ENCODE measurements at places on chromosomes 1 and 21.

- no peak for DNase-seq
These were observed at the start of gene RGS18 for GRCh38 chr1:192158181-192158580. TSS of gene RGS18 (plus strand) at chr1:192158462. CDS start at chr1:192158638, 176 bp downstream.

DNA sequence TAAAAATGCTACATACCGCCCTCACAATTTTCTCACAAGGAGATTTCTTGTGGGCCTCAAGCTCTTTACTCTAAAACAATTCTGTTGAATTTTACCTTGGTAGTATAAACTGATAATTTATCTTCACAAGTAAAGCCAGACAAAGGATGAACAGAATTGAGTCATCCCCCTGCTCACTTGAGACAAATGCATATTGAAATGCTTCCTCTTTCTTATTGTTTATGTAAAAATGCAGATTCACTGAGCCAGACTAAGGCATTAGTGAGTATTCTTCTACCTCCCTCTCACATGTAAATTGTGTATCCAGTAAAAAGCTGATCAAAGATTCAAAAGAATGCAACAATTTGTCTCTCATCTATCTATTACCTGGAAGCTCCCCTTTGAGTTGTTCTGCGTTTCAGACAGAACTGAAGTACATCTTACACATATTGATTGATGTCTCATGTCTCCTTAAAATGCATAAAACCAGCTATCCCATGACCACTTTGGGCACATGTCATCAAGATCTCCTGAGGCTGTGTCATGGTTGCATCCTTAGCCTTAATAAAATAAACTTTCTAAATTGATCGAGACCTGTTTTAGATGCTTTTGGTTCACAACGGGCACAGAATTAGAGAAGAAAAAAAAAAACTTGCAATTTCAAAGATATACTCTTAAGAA lies 743.1 kb upstream of the B3GALT2 start:
- DNase-seq: no peak

GRCh38 chr1:108055387-108055786 lies 90.4 kb upstream of the VAV3 start:
- no peak for DNase-seq

- no peak for DNase-seq
These were observed 166.7 kb downstream of the MIS18A start for GRCh38 chr21:32112195-32112594.

DNA sequence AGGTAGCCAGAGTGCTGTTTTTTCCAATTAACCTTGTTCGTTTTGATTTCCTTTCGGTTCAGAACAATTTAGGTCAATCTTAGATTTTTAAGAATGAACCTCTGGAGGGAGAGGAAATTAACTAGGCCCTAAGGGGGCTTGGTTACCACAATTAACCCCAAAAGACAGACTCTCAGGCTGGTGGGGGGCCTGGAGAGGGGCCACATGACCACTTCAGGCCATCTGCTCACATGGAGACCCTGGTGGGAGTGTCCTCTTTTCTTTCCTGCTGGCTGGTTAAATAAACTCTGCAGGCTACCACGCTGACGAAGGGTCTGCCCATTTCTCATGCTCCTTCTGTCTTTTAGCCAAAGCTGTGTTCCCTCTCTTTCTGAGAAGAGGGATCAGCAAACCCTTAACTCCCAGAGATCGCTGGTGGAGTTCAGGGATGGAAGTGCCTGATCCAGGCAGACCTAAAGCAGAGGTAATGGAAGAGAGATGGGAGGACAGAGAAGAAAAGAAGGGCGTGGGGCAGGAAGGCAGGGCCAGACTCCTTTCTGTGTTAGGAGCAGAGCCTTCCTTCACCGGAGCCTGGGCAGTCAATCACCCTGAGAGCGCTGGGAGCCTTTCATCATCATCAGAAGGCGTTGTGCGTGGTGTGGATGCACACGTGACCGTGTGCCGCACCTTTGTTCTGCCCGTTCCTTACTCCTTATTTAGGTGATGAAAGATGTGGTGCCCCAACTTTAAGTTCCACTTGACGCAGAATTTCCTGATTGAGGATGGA lies 58.5 kb downstream of the KIF26B start:
- no peak for DNase-seq

- DNase-seq: no peak
These were observed 9.0 kb downstream of the NSL1 start for GRCh38 chr1:212782422-212783154.

DNA sequence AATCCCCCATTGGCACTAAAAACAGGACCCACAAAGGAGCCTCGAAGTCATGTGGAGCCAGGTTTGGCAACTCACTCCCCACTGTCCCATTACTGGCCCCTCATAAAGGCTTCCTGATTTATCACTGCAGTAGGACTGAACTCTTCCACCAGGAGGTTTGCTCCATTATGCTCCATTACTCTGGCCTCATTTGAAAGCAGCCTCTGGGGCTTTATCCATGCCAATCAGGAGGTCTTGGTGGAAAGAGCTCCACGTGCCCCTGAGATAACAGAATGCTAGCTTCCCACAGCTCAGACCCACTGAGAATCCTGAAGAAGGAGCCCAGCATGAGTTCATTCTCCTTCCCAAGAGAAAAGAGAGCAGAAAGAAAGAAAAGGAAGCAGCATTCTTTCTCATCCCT lies 76.4 kb downstream of the HIVEP3 start:
- no peak for DNase-seq

DNA sequence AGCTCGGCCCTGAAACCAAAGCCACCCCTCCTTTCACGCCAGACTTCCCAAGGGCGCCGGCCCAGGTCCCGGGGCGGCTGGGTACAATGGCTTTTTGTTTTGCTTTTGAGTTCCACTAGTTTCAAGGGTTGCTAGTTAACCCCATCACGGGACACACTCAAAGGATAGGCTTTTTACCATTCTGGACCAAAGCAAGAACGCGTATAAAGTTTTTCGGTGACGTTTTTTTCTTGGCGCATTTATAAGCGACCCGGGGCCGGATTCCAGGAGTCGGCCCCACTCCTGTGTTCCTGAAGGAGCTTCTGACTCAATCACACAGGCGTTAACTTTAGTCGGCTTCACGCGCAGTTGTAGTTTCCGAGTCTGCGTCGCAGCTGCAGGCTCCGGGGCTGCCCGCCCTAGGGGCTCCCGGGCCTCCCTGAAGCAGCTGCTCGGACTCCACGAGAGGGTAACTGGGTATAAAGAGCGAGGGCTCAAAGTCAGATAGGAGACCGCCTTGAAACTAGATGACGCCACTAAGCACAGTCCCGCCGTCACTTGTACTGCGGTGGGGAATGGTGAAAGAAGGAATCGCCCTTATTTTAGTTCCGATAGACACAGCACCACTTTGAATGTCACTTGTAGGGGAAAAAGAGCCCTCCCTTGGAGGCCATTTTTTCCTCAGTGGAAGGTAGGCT lies 707 bp upstream of the KLHL21 start:
- DNase-seq: no peak

- DNase-seq: no peak
These were observed 378.9 kb downstream of the BRINP3 start for GRCh38 chr1:190098756-190099155.

GRCh38 chr1:109815809-109816174 lies 52.1 kb upstream of the EPS8L3 start:
- no peak for DNase-seq

- no peak for DNase-seq
These were observed 7.3 kb upstream of the PMVK start for GRCh38 chr1:154943649-154944400.

DNA sequence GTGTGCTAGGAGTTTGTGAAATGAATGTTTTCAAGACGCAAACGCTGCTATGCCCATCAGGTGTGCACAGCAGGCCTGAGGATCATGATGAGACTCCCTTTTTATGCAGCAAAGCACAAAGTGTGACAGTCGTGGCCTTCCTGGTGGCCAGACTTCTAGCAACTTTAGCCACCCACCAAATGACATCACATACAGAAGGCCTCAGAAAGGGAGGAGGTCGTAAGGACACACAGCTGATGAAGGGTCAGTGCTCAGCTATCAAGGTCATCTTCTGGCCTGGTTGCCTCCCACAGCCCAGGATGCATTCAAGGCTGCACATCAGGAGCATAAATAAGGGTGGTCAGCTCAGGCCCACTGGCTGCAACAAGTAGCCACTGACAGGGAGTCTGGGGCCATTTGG lies 36.6 kb downstream of the BMP8A start:
- DNase-seq: no peak

DNA sequence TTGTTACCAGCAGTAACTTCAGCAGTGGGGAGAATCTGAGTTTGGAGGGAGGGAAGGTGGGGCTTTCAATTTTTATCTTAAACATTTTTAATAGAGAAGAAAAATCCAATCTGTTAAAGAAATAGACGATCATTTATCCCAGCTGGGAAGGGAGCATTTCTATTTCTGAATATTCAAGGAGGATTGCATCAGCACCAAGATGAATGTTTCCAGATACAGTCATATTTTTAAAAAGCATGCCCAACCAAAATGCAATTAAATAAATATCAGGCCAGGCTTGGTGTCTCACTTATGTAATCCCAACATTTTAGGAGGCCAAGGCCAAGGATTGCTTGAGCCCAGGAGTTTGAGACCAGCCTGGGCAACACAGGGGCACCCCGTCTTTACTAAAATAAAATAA lies 1.7 kb upstream of the ATP1A4 start:
- peak; percentile 33 for DNase-seq

DNA sequence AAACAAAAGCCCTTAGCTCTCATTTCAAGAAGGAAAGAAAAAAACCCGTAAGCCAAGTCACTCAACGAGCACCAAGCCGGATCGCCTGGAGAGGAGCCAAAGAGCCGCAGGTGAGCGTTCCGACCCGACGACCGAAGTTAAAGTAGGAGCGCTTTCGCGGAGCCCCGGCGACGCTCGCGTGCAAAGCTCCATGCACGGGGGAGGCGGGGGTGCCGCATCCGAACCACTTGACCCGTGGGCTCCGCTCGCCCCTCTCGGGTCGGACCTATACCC lies 382 bp downstream of the GPBP1L1 start:
- no peak for DNase-seq

GRCh38 chr1:42164551-42165420 lies at the start of gene GUCA2A:
TSS of gene GUCA2A (minus strand) at chr1:42164745. CDS start at chr1:42164712, 33 bp downstream.
- no peak for DNase-seq

- DNase-seq: no peak
These were observed 171.5 kb downstream of the RUNX1 start for GRCh38 chr21:34877485-34878128.

- DNase-seq: no peak
These were observed 130.3 kb upstream of the C21orf91 start for GRCh38 chr21:17949421-17949820.

Measured in AG04449 (cell line).